CD8-positive, alpha-beta memory T cell (primary cell): ENCODE measurements at places on chromosomes 5 and 9. TPM values are rescaled to one million over a fixed set of nuclear protein-coding genes. Genes with fewer than 3 reads are reported as not detected.

DNA sequence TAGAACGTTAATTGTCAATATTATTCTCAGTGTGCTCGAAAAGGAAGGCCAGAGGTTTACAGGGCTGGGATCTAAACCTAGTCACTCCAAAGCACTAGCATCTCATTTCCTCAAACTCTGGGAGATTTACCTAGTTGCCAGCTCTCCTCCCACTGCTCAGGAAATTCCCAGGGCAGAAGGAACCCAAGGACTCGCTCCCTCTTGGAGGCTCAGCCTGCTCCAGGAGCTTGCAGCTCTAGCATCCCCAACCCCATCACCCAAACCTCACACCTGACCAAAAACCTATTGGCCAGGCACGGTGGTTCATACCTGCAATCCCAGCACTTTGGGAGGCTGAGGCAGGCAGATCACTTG, 26.0 kb downstream of the SERINC5 start:
- no peak for DNase-seq

Gene RABL6
- total RNA-seq = 98.2 TPM

- DNase-seq = no peak
Observed at GRCh38 chr5:108196276-108196675, 185.6 kb downstream of the FBXL17 start.

GRCh38 chr5:95996904-95997723, 35.5 kb upstream of the ELL2 start:
- no peak for DNase-seq

Gene FOXD4
- total RNA-seq = 0.20 TPM

GRCh38 chr5:50767588-50767987, 101.2 kb downstream of the PARP8 start:
- no peak for DNase-seq

DNA sequence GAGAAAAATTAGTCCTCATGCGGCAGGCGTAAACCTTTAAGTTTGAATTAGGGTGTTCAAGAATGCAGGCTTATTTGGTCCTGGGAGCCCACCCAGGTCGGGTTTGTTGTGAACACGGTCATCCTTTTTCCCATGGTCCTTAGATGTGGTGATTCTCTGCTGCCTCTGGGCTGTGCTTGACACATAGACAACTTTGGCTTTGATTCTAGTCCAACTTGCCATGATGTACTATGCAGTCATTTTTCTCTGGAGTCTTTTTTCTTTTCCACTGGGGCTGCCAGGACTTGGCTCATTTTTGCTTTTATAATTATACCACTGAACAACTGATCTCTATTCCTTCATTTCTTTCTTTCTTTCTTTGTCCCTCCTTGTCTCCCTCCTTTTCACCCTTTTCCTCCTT, 218.6 kb downstream of the SREK1 start:
- no peak for DNase-seq

Gene CLIC3
- 3.4 TPM for total RNA-seq

GRCh38 chr9:135550344-135550918, 4.5 kb downstream of the OBP2A start:
- no peak for DNase-seq

DNA sequence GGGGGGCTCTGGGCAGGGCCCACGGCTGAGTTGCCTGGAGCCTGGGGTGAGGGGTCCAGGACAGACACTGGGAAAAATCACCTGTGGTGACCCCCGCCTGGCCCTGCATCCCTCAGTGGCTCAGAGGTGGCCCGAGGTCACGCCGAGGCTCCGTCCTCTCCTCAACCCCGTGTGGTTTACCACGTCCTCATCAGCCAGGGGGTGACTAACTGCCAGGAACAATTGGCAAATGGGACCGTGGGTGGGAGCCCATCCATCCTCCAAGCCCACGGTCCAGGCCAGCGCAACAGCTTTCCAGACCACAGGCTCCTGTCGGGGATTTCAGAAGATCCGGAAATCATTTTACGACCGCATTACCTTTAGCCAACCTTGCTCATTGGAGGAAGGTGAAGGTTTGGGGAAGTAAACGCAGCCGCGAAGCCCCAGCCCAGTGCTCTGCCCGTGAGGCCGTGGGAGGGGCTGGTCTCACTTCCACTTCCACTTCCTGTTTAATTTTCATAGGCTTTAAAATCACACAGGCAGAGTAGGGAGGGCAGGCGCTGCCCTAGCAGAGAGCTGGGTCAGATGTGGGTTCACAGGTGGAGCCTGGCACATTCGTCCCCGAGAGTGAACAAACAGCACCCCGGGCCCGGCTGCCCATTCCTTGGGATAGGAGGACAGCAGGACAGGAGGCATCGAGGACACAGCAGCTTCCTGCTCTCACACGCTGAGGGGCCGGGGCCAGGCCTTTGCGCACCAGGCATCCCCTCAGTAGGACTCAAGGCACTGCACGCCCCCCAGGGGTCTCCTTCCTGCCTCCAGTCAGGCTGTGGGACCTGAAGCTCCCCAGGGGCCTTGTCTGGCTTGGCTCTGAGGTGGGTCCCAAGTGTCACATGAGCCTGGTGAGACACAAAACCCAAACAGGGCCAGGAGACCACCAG, 19.8 kb upstream of the SLC9A3 start:
- peak; percentile 26 for DNase-seq

DNA sequence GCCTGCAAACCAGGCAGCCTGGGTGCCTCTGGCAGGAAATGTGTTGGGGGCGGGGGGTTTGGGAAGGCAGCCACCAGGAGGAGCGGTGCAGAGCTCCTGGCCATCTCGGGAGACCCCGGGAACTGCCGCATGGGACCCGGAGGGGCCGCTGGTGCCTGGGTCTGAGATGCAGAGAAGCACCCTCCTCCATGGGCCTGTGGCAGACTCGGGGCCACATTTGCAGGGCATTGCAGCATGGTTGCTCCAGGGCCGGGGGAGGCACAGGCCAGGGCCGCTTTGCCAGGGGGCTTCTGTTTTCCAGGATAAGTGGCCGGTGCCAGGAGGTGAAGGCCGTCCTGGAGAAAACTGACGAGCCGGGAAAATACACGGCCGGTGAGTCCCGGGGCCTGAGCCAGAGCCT, 1.7 kb downstream of the LCN1 start:
- DNase-seq = no peak

Gene KLF9
- total RNA-seq = 20.2 TPM

Gene POU5F2
- total RNA-seq = 0.28 TPM

Gene CNTNAP3
- not detected for total RNA-seq

- DNase-seq = no peak
Observed at GRCh38 chr9:80369641-80370040, 797.9 kb downstream of the TLE4 start.

DNA sequence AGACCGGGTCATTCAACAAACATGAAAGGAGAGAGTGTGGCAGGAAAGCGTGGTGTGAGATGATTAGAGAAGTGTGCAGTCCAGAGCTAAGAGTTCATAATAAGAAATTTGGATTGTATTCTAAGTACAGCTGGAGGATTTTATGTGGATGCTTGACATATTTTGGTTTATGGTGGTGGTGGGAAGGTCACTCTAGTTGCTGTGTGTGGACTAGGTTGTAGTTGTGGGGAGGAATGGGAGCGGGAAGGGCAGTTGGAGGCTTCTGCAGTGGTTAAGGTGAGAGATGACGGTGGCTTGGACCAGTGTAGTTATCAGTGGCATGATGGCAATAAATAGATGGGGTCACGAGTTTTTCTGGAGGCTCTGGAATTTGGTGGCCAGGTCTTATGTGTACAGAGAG, 45.7 kb upstream of the GPR151 start:
- no peak for DNase-seq

Gene FGF10
- total RNA-seq = not detected

- DNase-seq = no peak
Observed at GRCh38 chr5:176342158-176342483, 19.4 kb downstream of the KIAA1191 start.
